ENCODE measurements at places on chromosomes 6 and 20.

DNA sequence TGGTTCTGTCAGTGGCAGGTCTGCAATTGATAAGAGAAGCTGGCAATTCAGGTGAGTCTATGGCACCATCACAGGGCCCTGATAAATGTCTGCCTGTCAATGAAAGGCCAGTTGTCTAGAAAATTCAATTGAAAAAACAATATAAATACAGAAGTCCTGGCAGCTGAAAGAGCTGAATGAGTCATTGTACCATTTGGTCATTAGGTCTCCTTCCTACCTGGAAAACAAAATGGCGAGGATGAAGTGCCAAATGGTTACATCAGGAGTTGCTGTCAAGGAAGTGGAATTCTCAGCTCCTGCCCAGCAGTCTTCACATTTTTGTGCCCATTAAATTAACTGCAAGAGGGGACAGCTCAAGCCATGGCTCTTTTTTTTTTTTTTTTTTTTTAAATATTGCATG is 37.7 kb downstream of the PEX7 start:
- no peak for DNase-seq

GRCh38 chr6:150666071-150666470 is 66.4 kb downstream of the PLEKHG1 start:
- DNase-seq: no peak

- no peak for DNase-seq
Observed at GRCh38 chr6:138443979-138444378, 40.0 kb downstream of the HEBP2 start.

DNA sequence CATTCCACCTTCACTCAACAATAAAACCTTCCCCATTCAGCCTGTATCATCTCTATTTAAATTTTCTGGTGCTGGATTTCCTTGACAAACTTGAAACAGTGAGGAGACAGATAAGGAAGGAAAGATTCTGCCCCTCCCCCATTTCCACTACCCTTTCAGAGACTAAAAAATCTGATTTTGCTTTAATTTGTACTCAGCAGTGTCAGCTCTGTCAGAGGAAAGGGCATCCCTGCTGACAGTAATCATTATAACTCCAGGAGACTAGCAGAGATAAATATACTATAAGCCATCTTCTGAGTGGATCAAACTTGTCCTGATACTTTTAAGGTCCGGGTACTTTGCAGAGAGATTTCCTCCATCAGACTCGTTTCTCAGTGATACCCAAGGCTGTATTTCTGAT is 155.6 kb downstream of the SAMD5 start:
- DNase-seq: no peak

DNA sequence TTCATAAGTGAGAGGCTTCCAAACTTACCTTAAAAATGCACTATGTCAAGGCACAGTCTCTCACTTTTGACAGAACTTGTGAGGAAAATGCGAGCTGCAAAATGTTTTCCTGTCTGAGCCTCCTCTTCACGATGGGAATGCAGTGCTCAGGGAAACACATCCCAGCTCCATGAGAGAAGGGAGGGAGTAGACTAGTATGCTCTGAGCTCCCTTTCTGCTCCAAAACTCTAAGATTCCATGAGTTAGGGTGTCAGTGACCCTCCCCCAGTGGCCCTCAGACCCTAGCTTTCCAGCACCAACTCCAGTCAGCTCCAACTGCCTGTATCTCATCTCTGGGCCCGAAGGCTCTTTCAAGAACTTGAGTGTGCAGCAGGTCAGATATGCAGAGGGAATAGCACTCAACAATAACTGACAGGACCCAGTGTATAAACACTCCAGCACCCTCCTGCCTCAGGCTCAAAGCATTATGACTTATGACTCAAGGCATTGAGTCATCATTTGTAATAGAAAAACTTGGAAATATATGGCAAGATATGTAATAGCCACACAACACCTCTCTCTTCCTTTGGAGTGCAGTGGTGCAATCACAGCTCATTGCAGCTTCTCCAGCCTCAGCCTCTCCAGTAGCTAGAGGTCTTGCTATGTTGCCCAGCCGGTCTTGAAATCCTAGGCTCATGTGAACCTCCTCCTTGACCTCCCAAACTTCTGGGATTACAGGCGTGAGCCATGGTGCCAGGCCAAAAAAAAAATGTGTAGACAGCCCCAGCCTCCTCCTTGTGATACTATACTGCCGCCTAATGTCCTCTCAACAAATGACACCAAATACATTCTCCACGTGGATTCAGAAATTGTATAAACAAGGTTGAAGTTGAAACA is 16.7 kb upstream of the ENTPD6 start:
- peak; percentile 94 for DNase-seq

DNA sequence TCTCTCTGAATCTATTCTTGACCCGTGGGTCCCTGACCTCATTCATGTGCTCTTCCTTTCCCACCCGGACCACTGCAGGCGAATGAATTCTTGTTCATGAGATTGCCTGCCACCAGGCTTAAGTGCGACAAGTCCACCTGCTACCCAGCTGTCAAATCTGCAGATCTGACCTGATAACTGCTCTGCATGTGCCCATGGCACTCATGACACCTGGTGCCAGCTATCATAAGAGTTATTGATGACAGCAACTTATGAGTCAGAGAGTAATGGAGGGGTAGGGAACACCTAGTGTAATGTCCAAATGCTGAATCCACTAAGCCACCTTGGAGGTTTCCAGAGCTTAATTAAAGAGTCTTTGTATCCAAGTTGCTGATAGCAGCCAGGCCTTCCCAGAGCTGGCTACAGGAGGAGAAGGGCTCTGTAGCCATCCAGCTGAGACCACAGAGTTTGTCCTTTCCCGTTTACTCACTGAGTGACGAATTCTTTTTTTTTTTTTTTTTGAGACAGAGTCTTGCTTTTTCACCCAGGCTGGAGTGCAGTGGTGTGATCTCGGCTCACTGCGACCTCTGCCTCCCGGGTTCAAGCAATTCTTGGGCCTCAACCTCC is 17.4 kb downstream of the SHLD1 start:
- DNase-seq: no peak

GRCh38 chr6:72580281-72580940 is 41.5 kb upstream of the KCNQ5 start:
- DNase-seq: peak; percentile 73

DNA sequence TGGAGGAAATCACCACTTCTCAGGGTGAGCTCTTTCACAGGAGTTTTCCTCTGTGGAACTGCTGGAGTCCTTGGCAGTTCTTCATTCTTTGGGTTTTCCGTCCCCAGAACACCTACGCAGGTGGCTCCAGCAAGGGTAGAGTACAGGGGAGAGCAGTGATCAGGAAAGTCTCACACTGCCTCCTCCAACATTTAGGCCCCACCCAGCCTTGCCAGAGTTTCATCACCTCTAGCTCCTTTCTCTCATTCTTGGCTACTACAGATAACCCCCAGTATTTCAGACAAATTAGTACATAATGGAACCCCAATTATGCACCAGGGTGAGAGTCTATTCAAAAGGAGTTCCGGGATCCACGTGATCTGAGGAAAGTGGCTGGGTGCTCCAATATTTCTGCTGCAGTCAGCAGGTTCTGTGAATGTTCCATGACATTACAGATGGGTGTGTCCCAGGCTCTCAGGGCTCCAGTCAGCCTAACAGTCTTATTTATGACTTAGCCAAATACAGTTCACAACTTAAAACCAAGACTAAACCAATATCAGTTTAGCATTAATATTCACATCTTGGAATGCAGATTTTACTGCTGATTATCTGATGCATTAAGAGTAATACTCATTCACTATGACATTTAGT is 44.6 kb downstream of the GPR63 start:
- no peak for DNase-seq

DNA sequence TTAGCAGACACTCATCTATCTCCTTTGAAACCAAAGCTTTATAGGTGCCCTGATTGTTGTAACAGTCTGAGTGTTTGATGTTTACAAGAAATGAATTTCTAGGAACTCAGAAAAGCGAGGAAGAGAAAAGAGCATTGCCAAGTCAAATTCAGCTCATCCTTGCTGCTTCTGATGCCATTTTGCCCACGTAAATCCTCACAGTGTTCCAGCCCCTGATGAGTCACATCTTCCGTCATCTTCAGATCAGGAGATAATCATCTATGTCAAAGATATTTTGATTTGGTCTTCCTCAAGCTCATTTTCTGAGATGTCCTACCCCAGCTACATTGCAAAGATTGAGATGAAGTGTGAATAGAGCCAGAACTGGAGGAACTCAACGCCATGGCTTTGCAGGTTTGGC is 426.2 kb downstream of the BMP2 start:
- peak; percentile 7 for DNase-seq

- no peak for DNase-seq
Observed at GRCh38 chr6:38876475-38876874, 161.4 kb downstream of the DNAH8 start.

- DNase-seq: peak; percentile 76
Observed at GRCh38 chr6:26607434-26608230, 10.9 kb downstream of the ABT1 start.

DNA sequence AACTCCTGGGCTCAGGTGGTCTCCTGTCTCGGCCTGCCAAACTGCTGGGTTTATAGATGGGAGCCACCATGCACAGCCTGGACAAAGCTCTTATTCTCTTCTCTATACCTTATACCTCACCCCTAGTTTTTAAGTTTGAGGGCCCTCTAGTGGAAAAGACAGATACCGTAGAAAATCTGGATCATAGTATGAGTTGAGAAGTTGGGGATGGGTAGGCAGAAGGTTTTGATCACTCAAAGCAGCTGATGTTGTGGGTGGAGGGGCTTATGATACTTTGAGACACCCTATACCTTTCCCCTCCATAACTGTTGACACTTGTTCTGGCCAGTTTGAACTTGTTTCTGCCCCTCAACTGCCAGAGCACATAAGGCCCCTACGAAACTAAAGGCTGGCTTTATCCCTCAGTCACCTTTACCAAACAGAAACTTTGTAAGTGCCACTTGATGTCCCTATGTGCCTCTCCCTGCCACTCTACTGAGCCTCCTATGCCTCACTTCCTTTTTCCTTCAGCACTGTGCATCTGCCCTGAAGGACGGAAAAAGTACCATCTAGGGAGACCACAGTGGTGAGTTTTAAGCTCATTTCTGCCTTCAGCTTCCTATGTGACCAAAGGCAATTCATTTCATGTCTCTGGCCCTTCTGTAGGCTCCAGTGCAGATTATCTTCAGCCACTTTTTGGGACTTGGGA is 28.6 kb downstream of the RALY start:
- no peak for DNase-seq

DNA sequence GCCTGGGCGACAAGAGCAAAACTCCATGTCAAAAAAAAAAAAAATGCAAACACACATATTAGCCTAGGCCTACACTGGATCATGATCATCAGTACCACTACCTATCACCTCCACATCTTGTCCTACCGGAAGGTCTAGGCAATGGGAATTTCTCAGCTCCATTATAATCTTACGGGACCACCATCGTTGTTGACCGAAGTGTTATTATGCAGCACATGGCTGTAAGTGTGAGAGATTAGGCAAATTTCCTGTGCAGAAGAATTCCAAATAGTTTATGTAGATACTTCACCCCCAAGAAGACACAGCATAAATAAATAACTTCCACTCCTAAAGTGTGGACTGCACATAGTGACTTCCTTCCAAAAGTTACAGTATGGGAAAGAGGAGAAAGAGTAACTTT is 16.8 kb upstream of the KIAA1755 start:
- DNase-seq: no peak

GRCh38 chr6:89834884-89835792 is 5.5 kb downstream of the CASP8AP2 start:
- DNase-seq: no peak

GRCh38 chr6:96704713-96705112 is 132.6 kb downstream of the GPR63 start:
- DNase-seq: no peak

- no peak for DNase-seq
Observed at GRCh38 chr20:858011-858410, 24.5 kb downstream of the FAM110A start.

DNA sequence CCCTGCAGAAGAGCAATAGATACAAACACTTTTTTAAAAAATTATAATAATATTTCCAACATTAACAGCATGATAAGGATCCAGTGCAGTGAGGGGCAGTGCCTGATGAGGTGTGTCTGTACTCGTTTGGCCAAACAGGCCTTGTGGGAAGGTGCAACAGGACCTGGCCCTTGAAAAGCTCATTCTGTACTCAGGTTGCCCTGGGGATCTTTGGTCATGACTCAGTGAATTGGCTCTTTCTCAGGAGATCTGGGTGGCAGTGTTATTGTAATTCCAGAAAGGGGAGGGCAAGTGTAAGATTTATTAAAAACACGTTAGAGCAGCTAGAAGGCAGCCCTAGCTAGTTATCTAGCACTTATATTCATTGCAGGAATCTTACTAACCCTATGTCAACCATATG is 2.9 kb upstream of the SPINT3 start:
- no peak for DNase-seq

All from foreskin fibroblast (primary cell).